ENCODE measurements at places on chromosomes 4 and X.

DNA sequence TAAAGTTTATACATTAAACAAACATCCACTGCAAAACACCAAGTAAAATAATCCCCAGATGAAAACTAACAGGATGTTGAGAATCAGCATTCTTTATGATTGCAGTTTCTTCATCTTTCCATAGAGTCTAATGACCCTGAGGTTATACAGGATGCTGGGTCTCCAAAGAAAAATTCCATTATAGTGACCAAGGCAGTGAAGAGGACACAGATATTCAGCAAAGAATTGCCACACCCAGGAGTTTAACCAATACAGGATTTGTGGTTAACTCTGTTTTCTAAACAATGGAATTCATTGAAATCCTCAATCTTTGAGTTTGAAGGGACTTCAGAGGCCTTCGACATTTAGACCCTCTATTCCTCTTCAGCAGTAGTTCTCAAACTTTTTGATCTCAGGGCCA lies 76.2 kb upstream of the ESX1 start:
- no peak for DNase-seq

DNA sequence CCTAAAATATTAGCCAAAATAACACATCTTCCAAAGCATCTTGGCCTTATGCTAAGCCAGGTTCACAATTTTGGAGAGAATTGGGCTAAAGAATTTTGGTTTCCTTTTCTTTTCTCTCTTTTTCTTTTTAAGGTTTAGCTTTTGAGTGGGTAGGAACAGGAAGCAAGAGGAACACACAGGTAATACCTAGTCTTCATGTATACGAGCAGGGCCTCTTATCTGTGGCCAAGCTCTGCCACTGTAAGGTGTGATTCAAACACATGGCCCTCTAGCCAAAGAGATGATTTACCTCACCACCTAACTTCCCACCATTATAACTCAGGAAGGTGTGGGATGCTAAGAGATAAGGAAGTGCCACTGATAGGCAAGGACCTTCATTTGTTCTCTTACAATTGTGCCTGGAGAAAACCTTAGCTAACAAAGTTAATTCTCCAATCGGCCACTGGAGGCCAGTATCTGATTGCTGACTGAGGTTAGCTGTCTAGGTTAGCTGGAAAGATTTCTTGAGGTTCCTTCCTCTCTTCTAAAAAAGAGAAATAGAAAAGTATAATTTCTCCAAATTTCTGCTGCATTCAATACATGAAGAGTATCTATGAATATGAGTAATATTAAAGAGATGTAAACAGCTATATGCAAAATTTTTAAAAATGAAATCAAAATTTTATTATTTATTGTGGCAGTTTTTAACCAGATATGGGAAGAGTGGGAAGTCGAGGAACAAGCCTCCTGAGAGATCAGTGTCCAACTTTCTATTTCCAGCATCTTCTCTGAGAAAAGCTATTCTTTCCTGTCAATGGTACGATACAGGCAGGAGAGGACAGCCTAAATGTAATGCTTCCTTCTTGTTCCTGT lies 30.1 kb upstream of the BBS7 start:
- no peak for DNase-seq

DNA sequence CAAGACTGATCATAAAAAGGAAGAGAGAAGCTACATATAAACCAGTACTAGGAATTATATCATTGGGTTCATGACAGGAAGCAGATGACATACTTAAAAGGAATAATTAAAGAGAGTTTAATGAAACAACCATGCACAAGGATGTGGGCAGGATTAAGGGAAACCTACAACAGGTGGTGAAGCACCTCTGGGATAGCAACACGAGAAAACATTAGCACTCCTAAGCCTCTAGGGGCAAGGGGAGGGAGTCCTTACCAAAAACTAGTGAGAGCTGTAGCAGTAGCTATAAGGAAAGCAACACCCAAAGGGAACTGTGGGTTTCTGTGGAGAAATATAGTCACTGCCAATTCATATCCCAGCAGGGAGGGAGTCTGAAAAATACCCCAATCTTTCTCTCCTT lies 7.2 kb upstream of the THOC2 start:
- DNase-seq, result no peak

GRCh38 chr4:163284304-163284703 lies 48.1 kb downstream of the NPY1R start:
- no peak for DNase-seq
